ENCODE measurements at places on chromosomes 7 and 10.

DNA sequence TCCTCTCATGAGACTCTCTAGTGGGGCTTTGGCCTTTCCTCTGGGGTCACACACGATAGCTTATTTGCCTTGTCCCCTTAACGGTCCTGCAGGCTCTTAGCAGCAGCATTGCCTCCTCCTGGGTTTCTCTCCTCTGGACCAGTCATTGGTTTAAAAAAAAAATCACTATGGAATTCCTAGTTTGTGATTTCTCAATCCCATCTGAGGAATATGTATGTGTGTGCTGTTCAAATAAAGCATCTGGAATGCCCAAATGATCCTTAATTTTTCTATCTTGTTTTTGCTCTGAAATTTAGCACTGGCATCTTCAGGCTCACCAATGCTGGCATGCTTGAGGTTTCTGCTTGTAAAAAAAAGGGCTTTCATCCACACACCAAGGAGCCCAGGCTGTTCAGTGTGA, 30.5 kb downstream of the ACTA2 start:
- no peak for DNase-seq

DNA sequence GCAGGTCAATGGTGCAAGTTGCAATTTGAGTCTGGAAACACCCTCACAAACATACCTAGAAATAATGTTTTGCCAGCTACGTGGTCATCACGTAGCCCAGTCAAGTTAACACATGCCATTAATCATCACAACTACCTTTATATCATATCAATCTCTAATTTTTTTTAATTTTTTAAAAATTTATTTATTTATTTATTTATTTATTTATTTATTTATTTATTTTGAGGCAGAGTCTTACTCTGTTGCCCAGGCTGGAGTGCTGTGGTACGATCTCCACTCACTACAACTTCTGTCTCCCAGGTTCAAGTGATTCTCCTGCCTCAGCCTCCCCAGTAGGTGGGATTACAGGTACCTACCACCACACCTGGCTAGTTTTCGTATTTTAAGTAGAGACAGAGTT, 52.4 kb upstream of the MACROH2A2 start:
- no peak for DNase-seq

- no peak for DNase-seq
These were observed 138.3 kb downstream of the DOCK4 start for GRCh38 chr7:112067632-112068540.

DNA sequence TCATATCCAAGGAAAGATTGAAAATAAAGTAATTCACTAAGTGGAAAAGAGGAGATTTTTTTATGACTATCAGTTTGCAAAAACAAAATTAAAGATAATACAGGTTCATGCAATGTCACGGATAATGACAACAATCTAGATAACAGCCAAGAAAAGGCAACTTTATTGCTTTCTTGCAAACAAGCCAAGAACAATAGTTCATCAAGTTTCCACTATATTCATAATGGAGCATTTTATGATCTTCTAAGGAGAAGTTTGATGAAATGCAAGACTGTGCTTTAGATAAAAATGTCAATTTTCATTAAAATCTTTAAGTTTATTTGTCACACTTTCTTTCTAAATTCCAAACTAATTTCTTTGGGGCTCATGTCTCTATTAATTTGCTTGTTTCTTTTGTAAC, 53.9 kb upstream of the NRP1 start:
- no peak for DNase-seq

GRCh38 chr7:97480772-97481390, 251.0 kb upstream of the TAC1 start:
- no peak for DNase-seq
